Stimulated activated CD8-positive, alpha-beta memory T cell treated with anti-CD3 and anti-CD28 coated beads, Interleukin-7, amount 100 ng/mL, for 1 hour (primary cell): ENCODE measurements at places on chromosomes 11 and 22.

- no peak for DNase-seq
These were observed 46.2 kb downstream of the BRSK2 start for GRCh38 chr11:1435820-1436467.

DNA sequence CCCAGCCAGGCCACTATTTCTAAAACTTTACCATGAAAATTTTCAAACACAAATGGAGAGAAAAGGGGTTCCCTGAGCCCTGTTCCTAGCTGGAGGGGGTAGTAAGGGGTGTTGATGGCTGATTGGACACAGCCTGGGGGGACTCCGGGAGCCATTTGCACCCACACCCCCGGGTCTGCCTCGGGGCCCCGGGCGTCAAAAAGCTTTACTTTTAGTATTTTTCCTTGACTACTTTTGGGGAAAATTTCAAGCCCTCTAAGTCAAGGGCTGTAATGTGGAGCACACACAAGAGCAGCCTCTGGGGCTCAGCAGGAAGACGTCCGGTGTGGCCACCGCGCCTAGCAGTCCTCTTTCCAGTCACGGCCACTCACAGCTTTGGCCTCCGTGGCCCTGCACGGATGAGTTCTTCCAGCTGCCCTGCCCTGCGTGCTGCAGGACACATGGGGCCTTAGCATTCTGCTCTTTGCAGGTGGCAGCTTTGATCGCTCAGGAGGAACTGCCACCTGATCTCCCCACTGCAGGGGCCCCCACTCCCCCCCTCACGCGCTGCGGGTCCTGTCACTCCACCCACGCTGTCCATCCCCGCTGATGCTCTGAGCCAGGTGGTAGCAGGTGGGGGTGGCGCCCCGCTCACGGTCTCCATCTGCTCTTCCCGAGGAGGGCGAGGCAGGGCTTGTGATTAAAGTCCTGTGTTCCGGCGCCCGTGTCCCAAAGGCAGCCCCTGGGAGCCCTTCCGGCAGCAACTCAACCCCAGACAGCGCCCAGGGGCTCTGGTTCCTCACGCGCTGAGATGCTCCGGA is 14.4 kb downstream of the RNH1 start:
- no peak for DNase-seq

GRCh38 chr11:120172054-120172911 is 34.4 kb upstream of the TRIM29 start:
- no peak for DNase-seq

DNA sequence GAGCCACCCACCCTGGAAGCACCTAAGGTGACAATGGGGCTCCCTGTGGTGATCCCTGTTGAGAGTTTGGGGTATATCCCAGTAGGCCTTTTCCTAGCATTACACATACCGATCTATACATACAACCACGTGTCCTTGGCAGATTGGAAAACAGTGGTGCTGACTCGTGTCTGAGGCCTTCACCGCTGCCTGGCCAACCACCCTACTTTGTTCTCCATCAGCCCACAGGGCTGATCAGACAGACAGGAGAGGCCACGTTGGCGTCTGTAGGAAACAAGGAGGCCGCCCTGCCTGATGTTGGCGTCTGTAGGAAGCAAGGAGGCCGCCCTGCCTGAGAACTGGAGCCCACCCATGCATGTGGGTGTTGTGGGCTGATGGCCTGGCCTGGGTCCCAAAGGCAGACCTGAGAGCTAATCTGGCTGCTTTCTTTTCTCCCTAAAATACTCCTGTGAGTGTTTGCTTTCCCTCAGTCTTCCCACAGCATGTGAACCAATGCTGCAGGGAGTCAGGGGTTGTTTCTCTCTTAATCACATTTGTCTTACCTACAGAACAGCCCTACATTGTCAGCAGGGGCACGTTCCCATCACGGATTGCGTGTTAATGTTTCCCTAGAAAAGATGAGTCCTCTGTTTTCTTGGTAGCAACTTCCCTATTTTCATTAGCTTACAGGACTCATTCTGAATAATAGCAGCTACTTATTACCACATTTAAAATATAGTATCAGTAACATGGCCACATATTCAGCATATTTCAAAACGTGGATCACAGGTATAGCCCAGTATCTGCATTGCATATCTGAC is 57.2 kb downstream of the SBF1 start:
- DNase-seq = no peak

DNA sequence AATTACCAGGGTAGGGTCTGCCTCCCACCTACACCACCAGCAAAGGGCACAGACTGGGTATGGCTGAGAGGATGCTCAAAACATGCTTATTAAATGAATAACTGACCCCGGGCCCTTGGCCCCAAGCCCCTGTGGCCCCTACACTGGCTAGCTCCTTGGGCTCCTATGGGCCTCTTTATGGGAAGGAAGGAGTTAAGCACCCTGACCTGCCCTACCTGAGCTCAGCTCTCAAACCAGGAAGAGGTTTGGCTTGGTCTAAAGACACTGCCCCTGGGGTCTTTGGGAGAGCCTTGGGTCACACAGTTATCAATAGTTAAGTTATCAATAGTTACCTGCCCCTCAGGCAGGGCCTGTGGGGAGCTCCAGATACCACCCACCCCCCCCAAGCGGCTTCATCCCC is 1.2 kb downstream of the USH1C start:
- DNase-seq = no peak

DNA sequence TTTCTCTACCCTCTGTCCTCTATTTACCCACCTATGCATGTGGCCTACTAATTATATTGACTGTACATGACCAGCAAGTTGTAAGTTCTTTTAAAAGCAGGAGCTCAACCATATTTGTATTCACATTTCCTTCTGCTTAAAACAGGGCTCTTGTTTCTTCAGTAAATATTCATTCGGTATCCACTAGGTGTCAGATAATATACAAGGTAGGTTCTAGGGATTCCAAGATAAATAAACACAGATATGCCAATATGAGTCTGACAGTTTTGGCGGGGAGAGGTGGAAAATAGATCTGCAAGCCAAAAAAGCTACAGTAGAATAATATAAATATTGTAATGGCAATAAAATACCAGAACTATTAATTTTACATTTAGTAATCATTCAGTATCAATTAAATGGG is 15.3 kb upstream of the RAB30 start:
- DNase-seq = no peak

GRCh38 chr11:115267871-115268270 is 236.3 kb downstream of the CADM1 start:
- DNase-seq = no peak

- DNase-seq = no peak
These were observed 157.6 kb downstream of the BLID start for GRCh38 chr11:121958323-121958970.

GRCh38 chr22:48536541-48537342 is 1290.9 kb downstream of the BRD1 start:
- DNase-seq = no peak

- no peak for DNase-seq
These were observed 37.5 kb downstream of the IRAG1 start for GRCh38 chr11:10655943-10656576.

DNA sequence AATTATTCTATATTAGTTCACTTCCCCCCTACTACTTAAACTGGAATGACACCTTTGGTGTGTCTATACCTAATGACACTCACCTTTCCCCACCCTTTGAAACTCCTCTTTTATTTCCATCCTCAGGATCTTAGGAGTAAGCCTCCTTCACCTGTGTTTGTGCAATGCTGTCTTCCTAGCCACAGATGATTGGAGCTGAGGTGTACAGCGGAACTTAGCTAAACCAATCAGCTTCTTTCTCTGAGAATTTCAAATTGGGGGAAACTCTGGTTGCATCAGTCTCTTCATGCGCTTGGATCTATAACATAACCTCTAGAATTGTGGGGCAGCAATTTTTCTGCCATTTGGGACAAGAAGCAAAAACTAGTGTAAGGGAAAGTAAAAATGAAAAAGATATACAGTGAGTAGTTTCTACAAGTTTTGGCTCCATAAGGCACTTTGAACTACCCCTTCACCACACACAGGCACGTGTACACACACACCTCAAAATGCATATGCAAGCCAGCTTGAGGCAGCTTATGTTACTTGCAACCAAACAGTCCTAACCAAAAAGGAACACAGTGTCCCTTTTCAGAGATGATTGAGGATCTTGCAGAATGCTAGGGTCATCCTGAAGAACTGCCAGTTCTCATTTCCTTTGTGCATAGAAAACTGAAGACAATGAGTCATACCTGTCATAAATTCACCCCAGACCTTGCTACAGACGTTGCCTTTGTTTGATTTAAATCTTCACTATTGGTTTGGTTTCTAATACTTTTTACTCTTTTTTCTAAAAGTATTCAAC is 36.0 kb upstream of the LDLRAD3 start:
- no peak for DNase-seq

- DNase-seq = no peak
These were observed 61.3 kb downstream of the RTL6 start for GRCh38 chr22:44436736-44437135.

DNA sequence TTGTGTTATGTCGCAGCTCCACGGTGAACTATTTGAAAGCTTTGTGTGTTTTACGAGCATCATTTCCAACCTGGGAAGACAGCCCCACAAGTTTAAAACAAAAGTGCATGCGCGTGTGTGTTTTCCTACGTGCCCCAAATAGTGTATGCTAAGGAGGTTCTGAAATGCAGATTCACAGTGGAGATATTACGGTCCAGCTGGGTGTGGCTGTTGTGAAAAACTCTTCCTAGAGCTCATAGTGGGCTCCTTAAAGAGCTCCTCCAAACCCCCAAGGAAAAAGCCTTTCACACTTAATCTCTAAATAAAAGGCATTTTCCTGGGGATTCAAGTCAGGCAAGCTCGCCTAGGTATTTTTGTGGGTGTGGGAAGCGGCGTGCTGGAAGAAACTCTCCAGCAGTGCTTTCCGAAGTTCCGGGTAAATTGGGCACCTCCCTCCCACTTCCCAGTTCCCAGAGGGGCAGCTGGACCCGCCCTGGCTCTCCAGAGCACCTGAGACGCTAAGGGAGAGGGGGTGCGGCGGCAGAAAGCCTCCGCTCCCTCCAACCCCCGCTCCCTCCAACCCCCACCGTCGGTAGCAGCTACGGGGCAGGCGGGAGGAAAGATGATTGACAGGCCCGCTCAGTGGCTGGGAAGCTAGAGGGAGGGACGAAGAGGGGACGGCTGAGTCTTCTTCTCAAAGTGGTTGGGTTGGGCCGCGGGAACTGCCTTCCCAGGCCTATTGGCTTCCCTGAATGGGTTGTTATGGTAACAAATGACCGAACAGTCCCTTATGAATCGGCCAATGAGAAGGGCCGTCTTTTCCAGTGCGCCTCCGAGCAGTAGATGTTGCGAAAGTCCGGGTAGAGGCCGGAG is 561 bp upstream of the PCF11 start:
- DNase-seq = peak; percentile 90

GRCh38 chr11:116906479-116906878 is 69.1 kb upstream of the APOA1 start:
- no peak for DNase-seq

DNA sequence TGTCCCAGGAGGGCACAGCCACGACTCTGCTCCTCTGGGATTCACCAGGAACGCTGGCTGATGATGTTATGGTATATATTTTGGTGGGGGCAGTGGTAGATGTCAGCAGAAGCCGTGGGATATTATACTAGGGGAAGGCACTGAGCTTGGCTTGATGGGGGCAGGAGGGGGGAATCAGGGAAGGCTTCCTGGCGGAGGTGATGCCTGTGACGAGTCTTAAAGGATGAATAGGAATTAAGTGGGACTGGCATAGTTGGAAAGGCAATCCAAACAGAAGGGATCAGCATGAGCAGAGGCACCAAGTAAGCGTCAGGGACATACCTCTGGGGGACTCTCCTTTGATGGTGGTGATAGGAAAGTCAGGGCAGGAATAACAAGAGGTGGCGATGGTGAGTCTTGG is 47.6 kb downstream of the TP53I11 start:
- DNase-seq = no peak

- DNase-seq = no peak
These were observed 741 bp upstream of the CNTF start for GRCh38 chr11:58621586-58622262.

- DNase-seq = no peak
These were observed 130.1 kb downstream of the SOX6 start for GRCh38 chr11:16226245-16226644.

DNA sequence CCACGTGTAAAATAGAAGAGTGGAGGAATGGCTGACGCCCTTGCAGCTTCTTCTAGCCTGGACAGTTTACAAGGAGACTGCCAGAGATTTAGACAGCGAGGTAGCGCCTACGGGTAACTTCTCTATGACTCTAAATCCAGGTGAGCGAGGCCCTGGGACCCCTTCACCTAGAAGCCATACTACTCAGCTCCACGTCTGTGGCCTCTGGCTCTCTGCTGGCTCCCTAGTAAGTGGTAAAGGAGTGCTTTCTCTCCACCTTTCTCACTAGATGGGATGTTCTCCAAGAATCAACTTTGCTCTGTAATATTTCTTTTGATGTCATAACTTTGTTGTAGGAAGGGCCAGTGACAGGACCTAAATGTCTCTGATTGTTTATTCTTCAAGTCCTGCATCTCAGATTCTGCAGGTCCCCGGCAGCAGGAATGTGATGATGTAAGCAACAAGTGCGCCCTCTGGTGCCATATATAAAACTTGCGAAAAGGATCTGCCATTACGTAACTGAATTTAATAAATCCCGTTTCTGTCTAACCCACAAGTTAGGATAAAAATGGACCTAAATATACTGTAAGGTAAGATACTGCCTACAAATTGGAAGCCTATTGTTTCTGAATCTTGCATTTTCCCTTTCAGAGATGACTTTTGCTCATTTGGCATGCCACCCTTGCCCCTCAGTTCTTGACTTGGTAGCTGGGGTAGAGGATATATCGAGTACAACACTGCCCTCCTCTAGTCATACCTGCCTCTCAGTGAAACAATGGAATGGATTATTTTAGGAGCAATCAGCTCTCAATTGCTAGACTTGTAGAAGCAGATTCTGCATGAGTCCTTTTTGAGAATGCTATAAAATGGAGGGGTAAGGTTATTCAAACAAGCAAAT is 11.0 kb upstream of the PTPN5 start:
- DNase-seq = no peak

DNA sequence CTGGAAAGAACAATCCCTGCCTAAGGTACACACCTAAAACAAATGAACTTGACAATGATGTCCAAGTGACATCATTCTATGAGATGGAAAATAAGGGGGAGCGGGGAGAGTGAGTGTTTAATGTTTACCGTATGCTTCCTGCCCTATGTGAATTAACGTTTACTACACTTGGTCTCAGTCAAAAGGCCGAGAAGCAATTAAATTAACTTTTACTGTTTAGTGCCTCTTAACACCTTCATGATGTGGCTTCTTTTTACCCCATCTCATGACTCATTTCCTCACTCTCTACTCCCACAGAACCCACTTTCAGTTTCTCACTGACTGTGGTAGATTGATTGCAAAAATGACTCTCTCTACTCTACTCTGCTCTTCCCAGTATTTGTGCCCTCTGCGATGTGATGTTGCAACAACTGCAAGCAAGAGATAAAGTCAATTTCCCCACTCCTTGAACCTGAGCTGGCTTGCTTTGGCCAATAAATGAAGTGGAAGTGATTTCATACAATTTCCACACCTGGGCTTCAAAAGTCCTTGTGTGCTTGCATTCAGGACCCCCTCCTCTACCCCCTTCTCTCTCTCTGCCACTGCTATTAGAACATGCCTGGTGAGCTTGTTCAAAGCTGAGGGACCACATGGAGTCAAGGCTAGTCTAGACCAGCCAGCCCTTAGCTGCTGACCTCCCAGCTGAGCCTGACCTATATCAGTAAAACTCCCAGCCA is 11.6 kb upstream of the ALKBH3 start:
- no peak for DNase-seq
